Naive thymus-derived CD8-positive, alpha-beta T cell (primary cell): ENCODE measurements at places on chromosomes 16 and 17. TPM values are rescaled to one million over a fixed set of nuclear protein-coding genes. Genes with fewer than 3 reads are reported as not detected.

The KATNIP gene
- 1.3 TPM for polyA plus RNA-seq

The BCAR1 gene
- not detected for polyA plus RNA-seq

The KCNJ16 gene
- polyA plus RNA-seq = not detected

The CDH13 gene
- not detected for polyA plus RNA-seq

The TNFRSF13B gene
- not detected for polyA plus RNA-seq

- no peaks in the 10 kb centered on the region for H3K36me3 ChIP-seq
- no peaks in the 10 kb centered on the region for H3K27me3 ChIP-seq
- peaks cover 3% of the 10 kb centered on the region for H3K4me1 ChIP-seq
- peak overlapping the region; percentile 87 for H3K27ac ChIP-seq
- no peak overlapping the region for H3K4me3 ChIP-seq
- DNase-seq = no peak
Measured at GRCh38 chr17:28907709-28908475, 5.0 kb upstream of the DHRS13 start.

DNA sequence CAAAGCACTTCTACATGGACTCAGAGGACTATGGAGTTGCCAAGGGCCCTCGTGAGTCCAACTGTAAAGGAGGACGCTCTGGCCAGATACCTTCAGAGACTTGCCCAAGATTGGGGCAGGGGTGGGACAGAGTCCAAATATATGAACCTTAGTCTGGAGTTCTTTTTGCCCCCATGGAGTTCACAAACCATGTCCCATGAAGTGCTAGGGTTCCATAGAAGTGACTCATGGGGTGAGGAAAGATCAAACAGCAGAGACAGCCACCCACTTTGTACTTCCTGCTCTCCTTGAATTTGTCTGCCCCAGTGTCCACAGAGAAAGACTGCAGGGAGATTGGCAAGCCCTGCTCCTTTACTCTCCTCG, 29.0 kb downstream of the SRL start:
- no peak overlapping the region for H3K27ac ChIP-seq
- H3K27me3 ChIP-seq = peaks cover 7% of the 10 kb centered on the region

GRCh38 chr16:57640185-57640584, 11.8 kb downstream of the ADGRG1 start:
- H3K27ac ChIP-seq = peak overlapping the region; percentile 66
- no peak for DNase-seq
- peaks cover 2% of the 10 kb centered on the region for H3K4me1 ChIP-seq

GRCh38 chr16:1152651-1153259, at the start of gene CACNA1H:
CACNA1H (plus strand) TSS chr16:1153106; CDS start chr16:1153738, 632 bp downstream.
- H3K27me3 ChIP-seq = peaks cover 4% of the 10 kb centered on the region
- H3K27ac ChIP-seq = no peak within 1 kb of the TSS
- DNase-seq = peak; percentile 78
- peaks cover 4% of the 10 kb centered on the region for H3K4me1 ChIP-seq
- no peaks in the 10 kb centered on the region for H3K36me3 ChIP-seq

- H3K27ac ChIP-seq = no peak overlapping the region
- H3K27me3 ChIP-seq = no peaks in the 10 kb centered on the region
- no peak for DNase-seq
- no peaks in the 10 kb centered on the region for H3K36me3 ChIP-seq
Measured at GRCh38 chr16:88467541-88467944, 14.5 kb downstream of the ZFPM1 start.

DNA sequence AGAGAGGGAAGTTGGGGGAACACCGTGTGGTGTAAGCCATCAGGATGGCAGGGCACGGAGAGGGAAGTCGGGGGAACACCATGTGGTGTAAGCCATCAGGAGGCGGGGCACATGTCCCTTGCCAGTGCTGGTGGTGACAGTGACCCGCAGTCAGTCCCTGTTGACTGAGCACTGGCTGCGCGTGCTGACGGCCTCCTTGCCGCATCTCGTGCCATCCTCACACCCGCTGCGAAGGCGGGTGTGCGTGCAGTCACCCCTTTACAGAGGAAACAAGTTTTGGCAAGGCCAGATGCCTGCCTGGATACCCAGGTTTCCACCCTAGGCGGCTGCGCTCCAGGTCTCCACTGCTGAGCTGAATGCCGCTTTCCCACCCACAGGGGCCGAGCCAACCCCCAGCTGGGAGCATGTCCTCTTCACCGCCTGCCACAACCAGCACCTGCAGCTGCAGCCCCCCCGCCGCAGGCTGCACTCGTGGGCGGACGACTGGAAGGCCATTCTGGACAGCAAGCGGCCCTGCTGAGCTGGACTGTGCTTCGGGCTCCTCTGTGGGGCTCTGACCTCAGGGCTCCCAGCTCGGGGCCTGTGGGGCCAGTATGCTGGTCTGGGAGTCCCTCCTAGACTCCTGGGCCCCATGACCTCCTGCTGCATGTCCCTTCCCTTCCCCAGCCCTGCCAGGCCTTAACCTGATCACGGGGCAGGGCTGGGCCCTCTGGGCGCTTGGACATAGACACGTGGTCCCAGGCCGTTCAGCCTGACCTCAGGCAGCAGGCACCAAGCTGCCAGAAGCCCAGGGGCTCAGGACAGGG, 43.5 kb downstream of the NT5M start:
- no peaks in the 10 kb centered on the region for H3K4me1 ChIP-seq
- H3K27me3 ChIP-seq = no peaks in the 10 kb centered on the region
- H3K36me3 ChIP-seq = peaks cover 6% of the 10 kb centered on the region
- H3K4me3 ChIP-seq = no peak overlapping the region

- H3K36me3 ChIP-seq = no peaks in the 10 kb centered on the region
- H3K27me3 ChIP-seq = peaks cover 52% of the 10 kb centered on the region
- H3K4me3 ChIP-seq = peak overlapping the region; percentile 81
- no peak overlapping the region for H3K27ac ChIP-seq
- H3K4me1 ChIP-seq = peaks cover 13% of the 10 kb centered on the region
Measured at GRCh38 chr16:56191835-56192634, 746 bp downstream of the GNAO1 start.

- peaks cover 4% of the 10 kb centered on the region for H3K27me3 ChIP-seq
- no peak overlapping the region for H3K27ac ChIP-seq
- DNase-seq = no peak
Measured at GRCh38 chr17:40459636-40460603, 16.7 kb downstream of the IGFBP4 start.

- H3K36me3 ChIP-seq = peaks cover 7% of the 10 kb centered on the region
- H3K4me1 ChIP-seq = peaks cover 94% of the 10 kb centered on the region
- H3K27me3 ChIP-seq = no peaks in the 10 kb centered on the region
- no peak for DNase-seq
- peak overlapping the region; percentile 57 for H3K27ac ChIP-seq
Measured at GRCh38 chr17:59355702-59356325, 24.4 kb downstream of the YPEL2 start.

DNA sequence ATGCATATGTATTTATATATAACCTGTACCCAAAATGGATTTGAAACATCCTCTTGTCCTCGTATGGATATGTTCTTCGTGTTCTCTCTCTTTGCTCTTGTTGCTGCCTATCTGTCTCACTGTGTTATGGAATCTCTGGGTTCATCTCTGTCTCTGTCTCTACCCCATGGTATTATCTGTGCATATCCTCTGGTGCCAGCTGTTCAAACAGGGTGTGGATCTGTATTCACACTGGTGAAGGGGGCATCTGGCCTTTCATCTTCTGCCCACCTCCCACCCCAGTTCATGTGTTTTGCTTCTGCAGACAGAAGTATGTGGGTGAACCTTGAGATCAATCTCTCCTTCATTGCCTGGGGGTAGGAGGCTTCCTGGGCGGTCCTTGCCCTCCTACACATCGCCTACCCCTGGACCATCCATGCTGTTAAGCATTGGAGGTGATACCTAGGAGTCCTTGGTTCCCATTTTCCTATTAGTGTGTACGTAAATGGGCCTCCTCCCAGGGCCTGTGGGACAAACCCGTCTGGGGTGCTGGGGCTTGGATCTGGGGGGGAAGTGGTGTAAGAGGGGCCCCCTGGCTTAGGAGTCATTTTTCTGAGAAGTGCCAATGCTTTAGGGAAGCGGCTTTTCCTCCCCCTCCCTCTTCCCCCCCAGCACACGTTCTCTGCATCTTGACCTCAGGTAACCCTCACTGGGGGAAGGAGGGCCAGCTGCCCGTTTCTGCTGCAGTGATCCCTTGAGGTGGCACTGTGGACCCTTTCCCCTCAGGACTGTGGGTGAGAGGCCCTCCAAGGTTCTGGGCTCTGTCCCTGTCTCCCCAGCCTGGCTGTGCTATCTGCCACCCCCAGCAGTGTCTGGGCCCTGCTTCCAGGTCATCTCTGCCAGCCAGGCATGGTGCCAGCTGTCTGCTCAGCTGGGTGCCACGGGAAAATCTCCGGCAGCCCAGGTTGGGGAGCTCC, 21.1 kb downstream of the RARA start:
- no peaks in the 10 kb centered on the region for H3K27me3 ChIP-seq
- peak overlapping the region; percentile 44 for H3K4me3 ChIP-seq
- H3K36me3 ChIP-seq = peaks cover 31% of the 10 kb centered on the region
- no peak for DNase-seq
- H3K27ac ChIP-seq = peak overlapping the region; percentile 81

DNA sequence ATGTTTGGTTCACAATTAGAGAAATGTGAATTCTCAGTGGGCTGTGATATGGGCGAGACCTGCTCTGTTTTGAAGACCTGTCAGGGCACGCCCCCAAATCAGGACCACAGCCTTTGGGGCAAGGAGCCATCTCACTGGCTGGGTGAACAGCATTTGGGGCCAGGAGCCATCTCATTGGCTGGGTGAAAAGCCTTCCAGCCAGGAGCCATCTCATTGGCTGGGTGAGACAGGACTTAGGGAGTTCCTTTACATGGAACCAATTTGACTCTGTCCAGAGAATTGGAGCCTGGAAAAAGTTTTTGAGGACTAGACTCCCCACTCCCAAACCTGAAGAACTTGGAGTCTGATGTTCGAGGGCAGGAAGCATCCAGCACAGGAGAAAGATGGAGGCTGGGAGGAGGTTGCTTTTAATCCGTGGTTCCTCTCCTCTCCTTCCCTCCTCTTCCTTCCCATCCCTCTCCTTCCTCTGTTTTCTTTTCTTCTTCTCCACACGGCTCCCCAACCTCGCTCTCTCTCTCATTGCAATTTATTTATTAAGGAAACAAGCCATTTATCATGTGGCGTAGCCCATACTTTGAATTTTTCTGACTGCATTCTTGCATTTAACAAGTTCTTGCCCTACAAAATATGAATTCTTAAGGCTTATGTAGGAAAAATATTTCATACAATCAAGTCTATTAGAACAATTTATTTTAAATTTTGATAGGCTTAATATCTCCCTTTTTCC, 19.7 kb downstream of the FOXL1 start:
- no peak overlapping the region for H3K27ac ChIP-seq
- no peak for DNase-seq
- H3K4me1 ChIP-seq = peaks cover 7% of the 10 kb centered on the region
- peaks cover 46% of the 10 kb centered on the region for H3K27me3 ChIP-seq
